ENCODE measurements at places on chromosomes 12 and 14.

DNA sequence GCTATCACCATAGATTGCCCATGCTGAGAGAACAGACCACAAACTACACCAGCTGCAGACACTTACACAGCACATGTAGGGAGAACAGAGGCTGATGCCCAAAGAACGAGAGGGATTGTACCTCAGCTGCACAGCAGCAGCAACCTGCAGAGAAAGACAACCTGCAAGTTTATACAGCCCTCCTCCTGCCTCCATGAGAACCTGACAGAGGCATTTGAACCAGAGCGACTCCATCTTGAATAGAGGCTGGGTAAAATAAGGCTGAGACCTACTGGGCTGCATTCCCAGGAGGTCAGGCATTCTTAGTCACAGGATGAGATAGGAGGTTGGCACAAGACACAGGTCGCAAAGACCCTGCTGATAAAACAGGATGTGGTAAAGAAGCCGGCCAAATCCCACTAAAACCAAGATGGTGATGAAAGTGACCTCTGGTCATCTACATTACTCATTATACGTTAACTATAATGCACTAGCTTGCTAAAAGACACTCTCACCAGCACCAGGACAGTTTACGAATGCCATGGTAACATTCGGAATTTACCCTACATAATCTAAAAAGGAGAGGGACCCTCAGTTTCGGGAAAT is 262.4 kb upstream of the HMGA2 start:
- no peak for DNase-seq

DNA sequence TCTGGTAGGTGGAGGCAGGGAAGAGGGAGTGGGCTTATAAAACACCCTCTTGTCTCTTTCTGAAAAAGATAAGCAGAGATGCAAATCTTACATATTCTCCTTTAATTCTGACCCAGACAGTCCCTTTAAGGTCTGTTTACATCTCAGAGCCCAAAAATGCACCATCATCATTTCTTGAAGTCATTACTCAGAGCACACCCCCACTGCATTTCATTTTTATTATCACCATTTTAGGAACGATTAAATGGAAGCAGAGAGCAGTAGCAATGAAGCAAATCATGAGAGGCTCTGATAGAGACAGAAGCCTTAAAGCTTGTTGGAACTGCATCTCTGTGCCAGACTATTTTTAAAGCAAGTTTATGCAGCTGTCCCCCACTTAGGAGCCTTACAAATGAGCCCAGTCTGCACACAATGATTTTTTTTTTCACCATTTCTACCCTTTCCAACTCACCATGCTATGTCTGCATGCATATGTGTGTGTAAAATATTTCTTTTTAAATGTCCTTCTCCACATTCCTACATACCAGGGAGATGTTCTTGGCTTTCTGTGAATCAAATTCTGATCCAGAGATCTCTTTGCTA is 311.0 kb downstream of the GRIN2B start:
- no peak for DNase-seq

DNA sequence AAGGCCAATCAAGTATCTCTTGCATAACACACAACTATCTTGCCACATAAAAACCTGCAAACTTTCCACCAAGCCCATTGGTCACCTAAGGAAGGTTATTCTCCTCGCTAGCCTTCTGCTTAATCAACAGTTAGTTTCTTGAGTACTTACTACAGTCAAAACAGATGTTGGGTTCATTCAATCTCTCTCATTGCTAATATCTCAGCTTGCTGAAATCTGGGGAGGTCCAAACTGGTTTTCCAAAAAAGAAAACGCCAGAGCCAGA is 74.6 kb downstream of the TTC7B start:
- no peak for DNase-seq

DNA sequence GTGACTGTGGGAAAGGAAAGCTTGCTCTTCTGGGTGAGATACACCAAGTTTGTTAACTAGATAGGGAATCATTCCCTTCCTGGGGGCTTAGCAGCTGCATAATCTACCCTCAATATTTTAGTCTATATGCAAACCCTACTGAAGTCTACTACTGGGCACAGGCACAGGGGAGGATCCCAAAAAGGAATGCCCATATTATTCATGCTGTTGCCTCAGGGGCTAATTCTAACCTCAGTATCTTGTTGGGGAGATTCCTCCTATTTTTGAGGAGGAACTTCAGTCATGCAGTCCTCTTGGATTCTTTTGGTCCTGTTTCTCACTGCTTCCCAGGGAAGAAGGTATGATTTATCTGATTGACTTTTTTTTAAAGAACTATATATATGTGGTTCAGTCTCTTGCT is 58.9 kb upstream of the ANKS1B start:
- no peak for DNase-seq

- no peak for DNase-seq
Observed at GRCh38 chr14:96065661-96066459, 26.7 kb downstream of the C14orf132 start.

DNA sequence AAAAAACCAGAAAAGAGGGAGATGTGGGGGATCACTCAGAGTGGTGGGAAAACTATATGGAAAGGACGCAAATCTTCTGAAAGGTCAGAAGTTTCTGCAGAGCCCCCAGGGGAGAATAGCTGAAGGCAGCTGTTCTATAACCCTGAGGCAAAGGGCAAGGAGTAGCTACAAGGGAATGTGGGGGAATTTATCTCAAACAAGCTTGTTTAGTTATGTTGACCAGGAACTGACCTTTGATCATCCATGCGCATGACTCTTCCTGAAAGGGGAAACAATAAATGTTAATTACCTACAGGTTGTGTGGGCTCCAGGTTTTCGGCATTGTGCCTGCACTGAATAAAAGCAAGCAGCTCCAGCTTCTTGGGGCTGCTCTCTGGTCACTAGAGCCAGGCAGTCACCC is 968.5 kb downstream of the AACS start:
- DNase-seq = peak; percentile 35

- no peak for DNase-seq
Observed at GRCh38 chr12:72717036-72717435, 444.9 kb downstream of the TRHDE start.
